ENCODE measurements at places on chromosomes 6 and 20.

DNA sequence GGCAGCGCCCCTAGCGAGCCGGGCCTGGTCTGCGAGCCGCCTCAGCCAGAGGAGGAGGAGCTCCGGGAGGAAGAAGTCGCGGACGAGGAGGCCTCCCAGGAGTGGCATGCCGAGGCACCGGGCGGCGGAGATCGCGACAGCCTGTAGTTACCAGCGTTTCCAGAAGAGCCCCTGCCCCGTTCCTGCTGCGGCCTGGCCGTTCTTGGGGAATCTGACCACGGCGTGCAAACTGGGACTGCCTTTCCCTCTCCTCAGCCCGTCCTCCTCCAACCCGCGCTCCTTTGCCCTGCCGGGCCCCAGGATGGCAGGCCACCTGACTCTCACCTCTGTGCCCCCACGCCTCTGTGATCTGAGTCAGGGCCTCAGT, 802 bp downstream of the HDGFL1 start:
- DNase-seq: no peak

DNA sequence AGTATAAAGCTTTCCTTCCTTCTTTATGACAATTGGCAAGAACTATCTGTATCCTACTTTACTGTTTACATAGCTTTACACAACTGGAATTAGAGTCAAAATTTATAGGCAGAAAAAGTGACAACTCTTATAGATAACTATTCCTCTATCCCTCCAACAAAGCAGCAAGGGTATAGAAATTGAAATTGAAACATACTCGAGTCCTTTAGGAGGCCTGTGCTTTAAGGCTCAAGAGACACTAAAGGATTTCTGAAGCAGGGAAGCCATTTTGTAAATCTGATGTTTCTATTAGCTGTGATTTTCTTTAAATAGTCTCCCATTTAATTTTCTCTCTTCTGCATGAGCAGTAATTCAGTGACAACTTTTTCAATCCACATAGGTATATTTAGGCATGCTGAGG, 567.6 kb upstream of the MAN1A1 start:
- no peak for DNase-seq

DNA sequence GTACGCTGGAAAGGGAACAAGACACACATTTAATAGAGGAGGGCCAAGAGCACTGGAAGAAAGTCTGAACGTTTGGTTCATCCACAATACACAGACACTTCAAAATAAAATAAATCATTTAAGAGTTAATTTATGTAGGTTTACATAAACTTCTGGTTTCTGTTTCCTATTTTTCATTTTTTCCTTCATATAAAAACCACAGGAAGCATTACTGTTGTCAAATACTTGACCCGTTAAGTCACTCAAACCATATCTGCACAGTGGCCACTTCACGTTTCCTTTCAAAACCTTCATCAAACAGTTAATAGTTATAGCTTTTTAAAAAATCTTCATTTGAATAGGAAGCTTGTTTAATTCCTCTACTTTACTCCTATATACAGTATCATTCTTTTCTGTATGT, 257.6 kb upstream of the THEMIS start:
- DNase-seq: no peak

DNA sequence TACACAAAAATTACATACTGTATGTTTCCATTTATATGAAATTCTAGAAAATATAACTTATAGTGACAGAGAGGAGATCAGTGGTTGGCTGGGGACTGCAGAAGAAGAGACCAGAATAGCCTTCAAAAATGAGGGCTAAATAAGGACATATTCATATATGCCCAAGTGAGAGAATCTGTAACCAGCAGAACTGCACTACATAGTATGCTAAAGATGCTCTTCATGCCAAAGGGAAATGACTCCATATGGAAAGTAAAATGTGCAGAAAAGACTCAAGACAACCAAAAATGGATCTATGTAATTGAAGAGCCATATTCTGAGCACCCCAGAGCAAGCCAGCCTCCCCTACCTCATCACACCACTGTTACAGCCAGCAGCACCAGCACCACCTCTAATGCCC, 29.0 kb downstream of the ELOVL2 start:
- DNase-seq: no peak

DNA sequence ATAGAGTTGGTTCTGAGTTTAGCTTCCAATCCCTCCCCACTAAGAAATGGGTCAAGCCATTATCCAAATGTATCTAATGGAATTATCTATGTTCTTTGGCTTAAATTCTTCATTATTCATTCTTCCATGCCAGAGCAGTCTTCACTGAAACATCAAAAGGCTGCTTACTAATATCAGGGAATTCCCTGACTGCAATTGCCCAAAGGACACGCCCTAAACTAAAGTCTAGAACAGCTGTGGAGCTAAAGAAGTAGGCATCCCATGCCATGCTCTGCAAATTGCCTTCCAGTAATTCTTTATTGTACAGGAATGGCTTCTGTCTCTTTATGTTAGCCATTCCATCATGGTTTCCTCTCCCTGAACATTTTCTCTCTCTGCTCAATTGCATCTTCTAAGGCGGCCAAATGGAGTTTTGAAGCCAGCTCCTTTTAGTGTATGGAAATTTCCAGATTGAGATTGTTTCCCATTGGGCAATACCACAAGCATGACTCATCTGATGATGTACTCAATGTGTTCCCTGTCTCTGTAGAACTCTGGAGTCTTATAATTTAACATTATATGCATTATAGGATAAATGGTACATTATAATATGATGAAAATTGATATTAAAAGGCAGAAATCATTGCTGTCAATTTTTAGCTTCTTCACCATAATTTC, 28.8 kb upstream of the TSHZ2 start:
- peak; percentile 59 for DNase-seq

- DNase-seq: no peak
Observed at GRCh38 chr6:148438632-148439031, 96.0 kb downstream of the SASH1 start.

GRCh38 chr6:164378330-164378729, 931.1 kb downstream of the C6orf118 start:
- DNase-seq: no peak

DNA sequence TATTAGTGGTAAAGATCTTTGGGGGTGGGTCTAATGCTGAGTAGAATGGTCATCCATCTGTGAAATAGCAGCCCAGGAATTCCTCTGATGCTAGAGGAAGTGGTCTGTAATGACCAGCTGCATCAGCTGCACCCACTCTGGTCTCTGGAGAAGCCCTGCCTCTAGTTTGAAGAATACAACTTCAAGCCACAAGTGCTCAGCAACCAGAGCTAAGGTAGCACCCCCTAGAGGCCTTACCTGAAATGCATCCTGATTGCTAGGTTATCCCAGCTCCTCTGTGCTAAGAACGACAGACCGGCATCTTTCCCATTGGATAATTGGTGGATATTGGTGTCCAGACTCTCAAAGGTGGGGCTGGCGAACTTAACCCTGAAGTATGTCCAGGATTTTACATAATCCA, 58.2 kb downstream of the DNAH8 start:
- DNase-seq: no peak

DNA sequence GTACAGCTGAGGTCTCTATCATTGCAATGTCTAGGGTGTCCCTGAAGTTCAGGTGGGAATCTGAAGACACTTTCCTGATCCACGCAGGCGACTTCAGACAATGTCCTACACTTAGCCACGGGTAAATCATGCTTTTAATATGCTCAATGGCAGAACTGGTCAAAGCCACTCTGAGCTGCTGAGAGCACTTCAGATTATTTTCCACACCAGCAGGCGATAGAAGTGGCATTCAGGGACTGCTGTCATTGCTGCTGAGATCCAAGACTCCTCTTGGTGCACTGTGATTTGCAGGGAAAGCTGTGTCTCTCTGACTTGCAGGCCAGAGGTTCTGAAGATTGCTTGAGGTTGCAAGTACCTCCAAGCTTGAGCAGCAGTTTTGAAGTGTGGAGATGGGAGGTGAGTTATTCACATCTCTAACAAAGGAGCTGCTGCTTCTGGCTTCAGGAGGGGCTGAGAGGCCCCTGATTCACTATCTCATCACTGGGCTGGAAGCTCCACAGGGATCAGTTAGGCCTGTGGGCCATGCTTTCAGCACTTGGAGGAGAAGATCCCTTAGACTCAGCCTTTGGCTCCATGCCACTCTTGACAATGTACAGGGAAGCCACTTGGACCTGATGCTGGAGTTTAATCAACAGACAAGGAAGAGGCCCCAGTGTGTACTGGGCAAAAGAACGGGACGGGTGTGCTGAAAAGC, 2.9 kb upstream of the SSTR4 start:
- no peak for DNase-seq

- DNase-seq: no peak
Observed at GRCh38 chr6:11033825-11034224, 10.3 kb downstream of the ELOVL2 start.

All from foreskin melanocyte (primary cell).